ENCODE measurements at places on chromosomes 7 and 10. TPM values are rescaled to one million over a fixed set of nuclear protein-coding genes. Genes with fewer than 3 reads are reported as not detected.

GSAP gene
- total RNA-seq, result 3.0 TPM

DKK1 gene
- total RNA-seq, result 343 TPM

INHBA gene
- 0.78 TPM for total RNA-seq

BTBD16 gene
- total RNA-seq, result 0.44 TPM

RGS10 gene
- 54.5 TPM for total RNA-seq

CPN1 gene
- total RNA-seq, result 0.16 TPM

NME8 gene
- total RNA-seq, result not detected

NXPH1 gene
- not detected for total RNA-seq

CPXM2 gene
- not detected for total RNA-seq

SLC13A1 gene
- not detected for total RNA-seq

ERVW-1 gene
- not detected for total RNA-seq

LLCFC1 gene
- total RNA-seq, result not detected

TMEM213 gene
- total RNA-seq, result not detected

CALD1 gene
- 68.6 TPM for total RNA-seq

RELN gene
- total RNA-seq, result 0.03 TPM

TMEM140 gene
- 1.7 TPM for total RNA-seq

PCDH15 gene
- not detected for total RNA-seq

TFPI2 gene
- 271 TPM for total RNA-seq

SPAM1 gene
- total RNA-seq, result not detected

IFIT2 gene
- 3.2 TPM for total RNA-seq

NRG3 gene
- not detected for total RNA-seq

SLC18A2 gene
- 0.05 TPM for total RNA-seq

GRID1 gene
- 0.38 TPM for total RNA-seq

NPSR1 gene
- total RNA-seq, result not detected

TFAM gene
- 85.4 TPM for total RNA-seq

NUB1 gene
- 36.4 TPM for total RNA-seq

TMEM196 gene
- total RNA-seq, result not detected

NPTX2 gene
- not detected for total RNA-seq

CALML5 gene
- not detected for total RNA-seq

ZNF467 gene
- total RNA-seq, result 1.2 TPM

GNGT1 gene
- total RNA-seq, result not detected

DYNC1I1 gene
- total RNA-seq, result not detected

EVX1 gene
- total RNA-seq, result not detected

GPR141 gene
- not detected for total RNA-seq

VAX1 gene
- total RNA-seq, result 1.3 TPM

OR2A7 gene
- not detected for total RNA-seq

ANKRD30A gene
- total RNA-seq, result 0.64 TPM

CNPY1 gene
- total RNA-seq, result not detected

HOXA4 gene
- 2.8 TPM for total RNA-seq

DIP2C gene
- total RNA-seq, result 7.6 TPM

TAC1 gene
- total RNA-seq, result not detected

OLAH gene
- total RNA-seq, result not detected
